Neural crest cell (in vitro differentiated cells): ENCODE measurements at places on chromosomes 1 and 21.
A peak's percentile ranks its signal among the peaks of the same experiment; 100 is the strongest.

DNA sequence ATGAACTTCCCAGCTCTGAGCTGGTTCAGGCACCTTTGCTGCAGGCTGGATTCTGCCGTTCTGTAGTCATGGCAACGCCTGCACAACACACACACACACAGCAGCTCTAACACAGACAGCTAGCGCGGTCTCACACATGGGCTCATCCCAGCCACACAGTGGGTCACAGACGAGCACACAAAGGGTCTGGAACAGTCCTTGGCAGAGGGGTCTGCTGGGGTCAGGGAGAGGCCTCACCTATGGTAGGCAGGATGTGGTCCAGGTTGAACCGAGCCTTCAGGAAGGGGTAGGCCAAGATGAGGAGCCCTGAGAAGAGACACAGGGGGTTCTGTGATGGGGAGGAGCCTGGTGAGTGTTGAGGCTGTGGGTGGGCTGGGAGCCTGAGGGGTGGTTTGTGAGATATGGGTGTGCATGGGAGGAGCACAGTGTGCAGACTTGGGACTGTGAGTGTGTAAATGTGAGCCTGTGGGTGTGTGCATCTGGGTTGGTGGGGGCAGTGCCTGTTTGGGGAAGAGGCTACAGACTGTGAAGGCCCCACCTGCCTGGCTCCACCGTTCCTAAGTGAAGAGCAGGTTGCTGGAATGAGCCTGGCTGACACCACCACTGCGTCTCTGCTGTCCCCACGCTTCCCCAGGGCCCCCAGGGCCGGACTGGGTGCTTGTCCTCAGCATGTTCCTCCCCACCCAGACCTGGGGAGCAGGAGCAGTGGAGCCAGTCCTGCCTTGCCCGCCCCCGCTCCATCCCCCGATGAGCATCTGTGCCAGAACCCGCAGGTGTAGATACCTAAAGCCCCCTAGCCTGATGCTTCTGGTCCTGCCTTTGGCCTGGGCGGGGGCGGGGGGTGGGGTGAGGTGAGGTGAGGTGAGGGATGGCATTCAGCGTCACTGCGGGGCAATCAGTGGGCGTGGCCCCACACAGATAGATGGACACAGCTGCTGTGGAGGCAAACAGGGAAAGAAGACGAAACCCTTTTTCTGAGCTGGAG lies 1.5 kb downstream of the KNCN start:
- peak; percentile 28 for DNase-seq

- no peak for DNase-seq
These were observed 29.2 kb downstream of the CMPK1 start for GRCh38 chr1:47362828-47363227.

GRCh38 chr1:22709891-22710700 lies 543 bp upstream of the EPHB2 start:
- DNase-seq, result peak; percentile 67

- no peak for DNase-seq
These were observed 55.2 kb downstream of the RNF220 start for GRCh38 chr1:44460107-44460882.

DNA sequence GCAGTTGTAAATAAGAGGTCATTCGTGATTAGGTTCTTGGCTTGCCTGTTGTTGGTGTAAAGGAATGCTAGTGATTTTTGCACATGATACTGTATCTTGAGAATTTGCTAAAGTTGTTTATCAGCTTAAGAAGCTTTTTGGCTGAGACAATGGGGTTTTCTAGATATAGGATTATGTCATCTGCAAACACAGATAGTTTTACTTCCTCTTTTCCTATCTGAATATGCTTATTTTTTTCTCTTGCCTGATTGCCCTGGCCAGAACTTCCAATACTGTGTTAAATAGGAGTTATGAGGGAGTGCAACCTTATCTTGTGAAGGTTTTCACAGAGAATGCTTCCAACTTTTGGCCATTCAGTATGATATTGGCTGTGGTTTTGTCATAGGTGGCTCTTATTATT lies 576.1 kb upstream of the RGS18 start:
- no peak for DNase-seq

DNA sequence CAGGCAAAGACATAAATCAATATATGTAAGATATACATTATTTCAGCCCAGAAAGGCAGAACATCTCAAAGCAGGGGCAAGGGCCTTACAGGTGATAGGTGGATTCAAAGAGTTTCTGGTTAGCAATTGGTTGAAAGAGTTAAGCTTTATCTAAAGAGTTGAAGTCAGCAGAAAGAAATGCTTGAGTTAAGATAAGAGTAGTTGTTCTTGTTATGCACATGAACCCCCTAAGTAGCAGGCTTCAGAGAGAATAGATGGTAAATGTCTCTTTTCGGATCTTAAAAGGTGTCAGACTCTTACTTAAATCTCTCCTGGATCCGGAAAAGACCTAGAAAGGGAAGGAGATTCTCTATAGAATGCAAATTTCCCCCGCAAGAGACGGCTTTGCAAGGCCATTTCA lies 8.3 kb upstream of the ZBTB40 start:
- no peak for DNase-seq

DNA sequence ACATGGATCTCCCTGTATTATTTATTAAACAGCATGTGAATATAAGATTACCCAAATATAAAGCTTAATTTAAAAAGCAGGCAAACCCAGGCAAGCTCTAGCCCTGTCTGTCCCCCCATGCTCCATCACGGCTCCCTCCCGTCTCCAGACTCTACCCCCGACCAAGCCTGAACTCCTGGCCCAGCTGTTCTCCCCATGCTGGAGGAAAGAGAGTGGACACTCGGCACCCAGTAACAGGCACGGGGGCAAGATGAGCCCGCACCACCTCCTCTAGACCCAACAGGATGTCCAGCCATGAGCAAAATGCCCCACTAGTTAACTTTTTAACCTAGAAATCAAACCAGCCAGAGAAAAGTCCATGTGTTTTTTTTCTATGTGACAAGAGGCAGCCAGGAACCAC lies 19.3 kb downstream of the SLC19A1 start:
- no peak for DNase-seq

- DNase-seq, result no peak
These were observed 267.8 kb downstream of the GRIK3 start for GRCh38 chr1:36766481-36766880.

- peak; percentile 4 for DNase-seq
These were observed 508 bp downstream of the RAVER2 start for GRCh38 chr1:64745181-64745985.

DNA sequence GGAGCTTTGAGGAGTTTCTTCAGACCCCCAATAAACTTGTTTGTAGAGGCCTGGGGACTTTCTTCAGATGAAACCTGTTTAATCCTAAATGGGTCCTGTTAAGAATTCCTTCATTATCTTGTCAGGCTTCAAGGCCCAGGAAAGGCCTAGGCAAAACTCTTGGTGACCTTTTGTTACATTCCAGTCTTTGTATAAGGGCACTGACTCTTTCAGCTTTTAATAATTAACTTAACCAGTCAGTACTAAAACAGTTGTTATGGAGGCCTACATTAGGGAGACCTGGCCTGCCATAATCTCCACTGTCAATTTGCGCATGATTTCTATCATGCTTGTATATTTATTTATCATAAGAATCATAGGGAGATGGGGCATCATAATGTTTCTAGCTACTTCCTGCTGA lies 110.2 kb downstream of the FCRL5 start:
- DNase-seq, result no peak

DNA sequence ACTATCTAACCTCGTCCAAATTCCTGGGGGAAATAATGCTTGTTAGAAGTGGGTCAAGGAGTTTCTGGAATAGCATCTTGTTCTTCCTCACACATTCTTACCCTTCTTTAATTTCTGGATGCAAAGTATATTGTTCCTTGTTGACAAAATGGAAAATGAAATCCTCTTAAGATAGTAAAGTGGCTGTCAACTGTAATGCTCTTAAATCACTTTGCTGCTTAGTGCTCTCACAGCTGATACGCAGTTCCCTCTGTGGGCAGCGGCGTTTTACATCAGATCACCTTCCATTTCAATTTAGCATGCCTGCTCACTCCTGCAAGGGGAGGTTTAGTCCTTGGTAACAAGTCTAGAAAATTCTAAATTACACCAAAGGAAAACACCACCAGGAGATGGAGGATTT lies 113.1 kb downstream of the DNM3 start:
- DNase-seq, result no peak

- no peak for DNase-seq
These were observed 1.9 kb upstream of the GPR88 start for GRCh38 chr1:100536031-100536430.

- no peak for DNase-seq
These were observed 46.5 kb upstream of the CNN3 start for GRCh38 chr1:94973309-94973922.

DNA sequence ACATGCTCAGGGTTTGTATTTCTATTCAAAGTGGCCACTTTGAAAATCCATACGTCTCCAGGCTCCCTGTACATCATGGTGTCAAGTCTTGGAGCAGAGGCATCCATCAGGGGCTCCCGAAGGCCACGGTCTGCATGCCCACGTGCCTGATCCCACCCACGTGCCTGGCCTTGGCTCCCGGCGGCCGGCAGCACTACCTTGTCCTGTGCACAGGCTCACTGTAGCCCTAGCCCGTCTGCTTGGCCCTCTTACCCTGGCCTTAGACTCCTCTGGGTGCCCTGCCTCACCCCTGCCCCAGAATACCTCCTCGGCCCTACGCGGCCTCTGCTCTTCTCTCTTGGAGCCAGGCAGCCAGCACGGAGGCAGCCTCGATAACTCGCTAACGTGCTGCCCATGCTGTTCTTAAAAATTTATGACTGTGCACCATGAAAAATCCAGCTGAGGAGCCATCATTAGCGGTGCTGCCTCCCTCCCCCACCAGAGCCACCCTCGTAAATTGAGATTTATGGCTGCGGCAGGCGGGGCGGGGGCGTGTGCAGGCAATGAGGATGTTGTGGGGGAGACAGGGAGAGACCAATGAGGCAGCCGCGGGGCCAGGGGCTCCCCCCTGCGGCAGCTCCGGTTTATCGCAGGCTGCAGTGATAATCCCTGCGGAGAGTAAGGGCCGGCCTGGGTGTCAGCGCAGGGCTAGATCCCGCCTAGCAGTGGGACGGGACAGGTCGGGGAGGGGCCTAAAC lies 24.6 kb downstream of the DMAP1 start:
- peak; percentile 61 for DNase-seq

DNA sequence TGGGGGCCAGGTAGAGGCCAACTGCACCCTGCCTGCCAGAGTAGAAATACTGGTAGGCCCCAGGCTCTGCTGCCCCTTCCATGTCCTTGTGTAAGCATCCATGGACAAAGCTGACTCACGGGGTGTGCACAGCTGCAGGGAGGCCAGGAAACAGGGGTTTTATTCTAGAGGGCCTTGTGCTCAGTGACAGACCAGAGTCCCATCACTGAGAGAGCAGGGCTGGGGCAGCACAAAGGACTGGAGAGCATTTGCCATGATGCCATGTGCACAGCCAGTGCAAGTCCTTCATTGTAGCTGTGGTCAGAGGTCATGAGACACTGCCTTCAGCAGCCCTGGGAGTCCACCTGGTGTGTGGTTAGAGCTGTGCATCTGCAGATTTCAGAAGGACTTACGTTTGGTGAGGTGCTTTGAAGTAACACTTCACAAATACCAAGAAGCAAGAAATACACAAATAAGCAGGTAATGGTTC lies 8.1 kb downstream of the ARF1 start:
- no peak for DNase-seq

- DNase-seq, result no peak
These were observed 111.2 kb upstream of the ADGRL2 start for GRCh38 chr1:81689531-81689941.

- DNase-seq, result no peak
These were observed at the start of gene MAP1LC3C for GRCh38 chr1:241999026-241999425. TSS of gene MAP1LC3C (minus strand) at chr1:241999098. CDS start at chr1:241999008, 90 bp downstream.

DNA sequence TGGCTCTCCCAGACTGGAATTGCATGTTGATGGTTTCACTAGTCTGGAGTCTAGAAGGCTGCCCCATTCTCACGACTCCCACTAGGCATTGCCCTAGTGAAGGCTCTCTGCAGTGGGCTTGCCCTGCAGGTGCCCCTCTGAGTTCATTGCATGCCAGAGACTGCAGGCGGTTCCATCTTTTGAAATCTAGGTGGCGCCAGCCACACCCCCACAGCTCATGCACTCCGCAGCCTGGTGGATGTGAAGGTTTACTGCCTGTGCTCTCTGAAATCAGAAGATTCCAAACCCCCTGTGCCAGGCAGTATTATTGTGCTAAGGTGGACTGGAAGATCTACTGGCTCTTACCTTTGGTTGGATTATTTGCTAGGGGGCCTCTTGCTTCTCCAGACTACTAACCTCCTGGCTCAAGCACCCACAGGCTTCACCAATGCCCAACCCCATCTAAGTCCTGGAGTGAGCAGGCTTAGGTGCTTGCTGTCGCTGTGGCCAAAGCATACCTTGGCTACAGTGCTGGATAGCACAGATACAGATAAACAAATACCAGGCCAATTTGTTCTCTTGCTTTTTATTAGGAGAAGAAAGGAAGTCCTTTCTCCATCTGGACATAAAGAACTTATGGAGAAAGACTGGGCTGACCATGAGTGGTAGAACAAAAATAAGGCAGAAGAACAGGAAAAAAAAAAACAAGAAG lies 83.5 kb upstream of the SIM2 start:
- DNase-seq, result no peak

- no peak for DNase-seq
These were observed 97.5 kb upstream of the KCNE2 start for GRCh38 chr21:34266351-34266750.

- DNase-seq, result no peak
These were observed 1.8 kb downstream of the SMYD2 start for GRCh38 chr1:214282630-214283242.

DNA sequence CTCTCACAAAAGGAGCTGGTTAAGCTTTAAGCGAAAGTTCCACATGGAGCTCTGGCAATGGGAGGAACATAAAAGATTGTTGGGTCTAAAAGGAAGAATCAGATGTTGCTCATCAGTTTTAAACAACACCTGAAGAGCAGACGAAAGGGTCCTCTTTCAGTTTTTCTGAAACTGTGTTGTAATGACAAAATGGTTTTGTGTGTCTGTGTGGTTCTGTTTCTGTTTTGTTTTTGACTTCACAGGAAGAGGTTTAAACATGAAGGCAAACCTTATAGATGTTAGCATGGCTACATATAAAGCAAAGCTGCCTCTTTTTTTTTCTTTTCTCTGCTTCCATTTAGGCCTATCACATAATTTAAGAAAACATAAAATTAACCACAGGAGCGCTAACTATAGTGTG lies 136.1 kb downstream of the ZP4 start:
- DNase-seq, result no peak

DNA sequence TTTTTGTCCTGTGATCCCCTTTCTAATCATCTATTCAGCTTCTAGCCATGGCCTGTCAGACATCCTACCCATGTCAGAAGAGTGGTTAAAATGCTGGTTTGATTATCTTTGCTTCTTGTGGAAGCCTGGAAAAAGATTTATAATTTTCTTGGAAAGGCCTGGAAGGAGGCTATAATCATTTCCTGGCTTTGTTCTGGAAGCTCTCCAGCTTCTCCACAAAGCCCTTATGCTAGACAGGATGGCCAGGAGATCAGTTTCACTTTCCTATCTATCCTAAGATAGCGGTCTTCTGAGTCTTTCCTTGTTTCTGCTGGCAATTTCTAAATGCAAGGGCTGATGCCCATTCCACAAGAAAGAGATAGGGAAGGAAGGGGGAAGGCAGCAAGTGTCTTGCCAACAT lies 90.9 kb upstream of the SLC44A3 start:
- no peak for DNase-seq
